ENCODE measurements at places on chromosomes 13 and 19.

- DNase-seq: no peak
Measured at GRCh38 chr13:107035186-107035585, 467.2 kb upstream of the ARGLU1 start.

DNA sequence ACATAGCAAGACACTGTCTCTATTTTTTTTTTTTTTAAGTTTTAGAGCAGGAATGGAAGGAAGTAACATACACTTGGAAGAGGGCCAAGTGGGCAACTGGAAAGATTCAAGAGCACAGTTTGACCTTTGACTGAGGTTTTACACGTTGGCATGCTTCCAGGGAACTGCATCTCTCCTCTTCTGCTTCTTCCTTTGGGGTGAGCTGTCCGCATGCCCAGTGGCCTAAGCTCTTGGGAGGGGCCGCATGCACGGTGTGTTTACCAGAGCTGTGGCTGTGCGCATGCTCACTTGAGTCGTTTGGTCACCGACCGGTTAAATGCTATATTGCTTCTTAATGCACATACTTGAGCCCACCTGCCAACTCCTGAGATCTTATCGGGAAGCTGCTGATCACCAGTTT lies 727.7 kb downstream of the UQCRFS1 start:
- DNase-seq: no peak

DNA sequence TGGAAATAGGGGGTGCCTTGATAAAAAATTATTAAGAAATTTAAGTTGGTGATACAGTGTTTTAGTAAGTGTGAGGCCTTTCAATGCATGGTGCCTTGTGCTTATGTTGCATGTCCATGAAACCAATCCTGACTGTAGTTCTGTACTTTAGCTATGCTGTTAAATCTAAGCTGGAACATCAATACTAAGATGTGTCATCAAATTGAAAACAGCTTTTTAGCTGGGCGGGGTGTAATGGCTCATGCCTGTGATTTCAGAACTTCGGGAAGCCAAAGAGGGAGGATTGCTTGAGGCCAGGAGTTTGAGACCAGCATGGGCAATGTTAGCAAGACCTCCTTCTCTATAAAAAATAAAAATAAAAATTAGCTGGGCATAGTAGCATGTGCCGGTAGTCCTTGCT lies 930.3 kb upstream of the PCDH9 start:
- no peak for DNase-seq

DNA sequence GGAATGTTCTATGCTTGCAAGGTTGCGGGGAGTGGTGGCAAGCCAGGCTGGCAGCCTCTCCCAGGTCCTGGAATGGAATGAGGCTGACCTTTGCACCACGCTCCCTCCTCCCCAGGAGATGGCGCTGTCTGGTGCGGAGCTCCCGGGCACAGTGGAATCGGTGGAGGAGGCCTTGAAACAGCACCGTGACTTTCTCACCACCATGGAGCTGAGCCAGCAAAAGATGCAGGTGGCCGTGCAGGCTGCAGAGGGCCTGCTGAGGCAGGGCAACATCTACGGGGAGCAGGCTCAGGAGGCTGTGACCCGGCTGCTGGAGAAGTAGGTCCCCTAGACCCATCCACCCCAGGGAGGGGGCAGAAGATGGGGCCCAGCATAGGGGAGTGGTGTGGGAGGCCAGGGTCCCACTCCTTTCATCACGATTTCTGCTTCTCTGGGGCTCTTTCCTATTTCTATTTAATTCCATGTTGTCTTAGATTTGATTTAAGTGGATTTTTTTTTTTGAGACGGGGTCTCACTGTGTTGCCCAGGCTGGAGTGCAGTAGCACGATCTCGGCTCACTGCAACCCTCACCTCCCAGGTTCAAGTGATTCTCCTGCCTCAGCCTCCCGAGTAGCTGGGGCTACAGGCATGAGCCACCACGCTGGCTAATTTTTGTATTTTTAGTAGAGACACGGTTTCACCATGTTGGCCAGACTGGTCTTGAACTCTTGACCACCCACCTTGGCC lies 53.2 kb upstream of the SHKBP1 start:
- DNase-seq: peak; percentile 68

DNA sequence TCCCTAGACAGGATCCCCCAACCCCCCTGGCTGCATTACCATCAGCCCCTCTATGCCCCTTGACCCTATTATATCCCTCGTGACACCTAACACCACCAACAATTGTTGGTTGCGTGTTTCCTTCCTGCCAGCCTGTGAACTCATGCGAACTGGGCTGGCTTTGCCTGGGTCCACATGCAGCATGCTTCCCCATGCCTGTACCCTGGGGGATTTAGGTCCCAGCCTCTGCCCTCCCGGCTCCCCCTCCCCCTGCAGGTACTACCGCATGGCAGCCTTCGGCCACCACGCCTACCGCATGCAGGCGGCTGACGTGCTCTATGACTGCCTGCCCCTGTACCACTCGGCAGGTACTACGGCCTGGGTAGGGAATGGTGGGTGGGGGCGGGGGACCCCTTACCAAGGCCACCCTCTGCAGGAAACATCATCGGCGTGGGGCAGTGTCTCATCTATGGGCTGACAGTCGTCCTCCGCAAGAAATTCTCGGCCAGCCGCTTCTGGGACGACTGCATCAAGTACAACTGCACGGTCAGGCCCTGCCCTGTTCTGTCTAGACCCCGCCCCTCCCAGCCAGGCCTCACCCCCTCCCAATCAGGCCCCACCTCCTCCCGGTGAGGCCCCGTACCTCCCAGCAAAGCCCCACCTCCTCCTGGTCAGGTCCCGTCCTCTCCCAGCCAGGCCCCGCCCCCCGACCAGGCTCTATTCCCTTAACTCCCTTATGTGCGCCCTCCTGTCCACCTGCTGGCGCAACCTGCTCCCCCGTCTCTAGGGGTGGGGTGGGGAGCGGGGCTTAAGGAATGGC lies 18.5 kb downstream of the SLC27A1 start:
- peak; percentile 89 for DNase-seq

- DNase-seq: no peak
Measured at GRCh38 chr13:22082437-22083100, 411.7 kb downstream of the FGF9 start.

DNA sequence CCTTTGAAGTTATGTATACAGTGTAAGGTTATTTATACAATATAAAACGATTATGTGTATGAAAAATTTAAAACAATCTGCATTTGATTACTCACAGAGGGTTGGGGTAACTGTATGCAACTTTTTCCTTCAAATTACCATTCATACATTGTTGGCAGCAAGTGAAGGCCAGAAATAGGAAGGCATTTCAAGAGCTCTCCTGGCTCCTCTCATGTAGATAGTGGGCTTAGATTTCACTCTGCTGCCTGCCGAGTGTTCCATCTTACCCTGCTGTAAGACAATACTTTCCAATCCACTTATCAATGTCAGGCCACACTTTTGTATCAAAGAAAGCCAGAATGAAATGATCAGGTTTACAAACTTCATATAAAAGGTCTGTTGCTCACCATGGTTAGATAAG lies 245.2 kb downstream of the DNAJC15 start:
- no peak for DNase-seq

DNA sequence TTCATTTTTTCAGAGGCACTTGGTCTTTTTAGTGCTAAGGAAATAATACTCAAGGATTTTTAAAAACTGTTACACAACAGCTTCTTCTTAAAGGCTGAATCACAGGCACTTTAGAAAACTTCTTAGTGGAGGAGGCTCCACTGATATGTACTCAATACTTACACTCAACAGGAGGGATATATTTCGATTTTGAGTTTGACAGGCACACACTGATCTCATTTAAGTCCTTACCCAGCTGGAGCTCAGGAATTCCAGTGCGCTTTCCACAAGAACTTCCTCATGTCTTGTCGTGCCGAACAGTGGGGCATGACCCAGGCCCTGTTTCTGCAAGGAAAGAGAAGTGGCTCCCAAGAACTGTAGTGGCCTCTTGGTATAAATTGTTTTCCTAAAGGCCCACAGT lies 103.8 kb downstream of the RGCC start:
- DNase-seq: no peak

DNA sequence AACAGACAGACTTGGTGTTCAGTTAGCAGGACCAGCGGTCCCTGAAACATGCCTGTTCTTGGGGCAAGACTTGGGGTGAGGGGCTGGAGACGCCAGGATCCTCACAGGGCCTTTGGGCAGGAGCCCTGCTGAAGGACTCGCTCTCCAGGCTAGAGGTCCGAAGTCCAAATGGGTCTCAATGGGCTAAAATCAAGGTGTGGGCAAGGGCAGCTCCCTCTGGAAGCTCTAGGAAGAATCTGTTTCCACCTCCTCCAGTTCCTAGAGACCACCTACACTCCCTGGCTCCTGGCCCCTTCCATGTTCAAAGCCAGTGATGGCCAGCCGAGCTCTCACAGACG lies 111.3 kb downstream of the TUBA3C start:
- DNase-seq: no peak

DNA sequence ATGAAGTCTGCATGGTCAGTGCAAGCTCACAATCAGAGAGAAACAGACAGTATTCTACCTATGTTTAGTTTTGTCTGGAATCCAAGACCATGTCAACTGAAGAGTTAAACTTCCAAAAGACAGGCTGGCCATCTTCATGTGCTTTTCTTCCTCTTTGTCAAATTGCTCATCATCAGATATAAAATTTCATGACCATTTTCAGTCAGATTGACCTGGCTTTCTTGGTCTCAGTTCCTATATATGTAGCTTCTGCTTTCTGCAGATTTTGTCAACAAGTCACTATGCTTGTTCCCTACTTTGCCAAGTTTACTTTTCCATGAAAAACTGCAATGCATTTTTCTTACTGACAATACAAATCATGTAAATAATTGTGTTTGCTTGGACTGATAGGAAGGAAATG lies 13.9 kb downstream of the SLC46A3 start:
- no peak for DNase-seq

DNA sequence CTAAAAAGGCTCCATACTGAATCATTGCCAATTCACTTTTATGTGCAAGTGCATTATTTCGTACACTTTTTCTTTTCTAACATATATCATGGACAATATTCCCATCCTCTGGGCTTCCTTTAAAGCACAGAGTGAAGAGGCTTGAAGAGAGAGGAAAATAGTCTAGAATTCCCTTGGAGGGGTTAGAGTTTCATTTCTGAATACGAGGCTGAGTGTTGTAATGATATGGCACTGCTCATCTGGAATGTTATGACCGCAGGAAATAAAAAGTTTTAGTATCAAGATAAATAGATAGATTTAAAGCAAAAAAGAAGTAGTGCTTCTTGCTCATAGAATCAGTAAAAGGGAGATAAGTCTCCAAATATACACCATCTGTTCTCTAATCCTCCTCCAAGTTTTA lies 412.3 kb upstream of the SLITRK1 start:
- no peak for DNase-seq

- no peak for DNase-seq
Measured at GRCh38 chr19:37303591-37304171, 67.2 kb upstream of the ZNF527 start.

DNA sequence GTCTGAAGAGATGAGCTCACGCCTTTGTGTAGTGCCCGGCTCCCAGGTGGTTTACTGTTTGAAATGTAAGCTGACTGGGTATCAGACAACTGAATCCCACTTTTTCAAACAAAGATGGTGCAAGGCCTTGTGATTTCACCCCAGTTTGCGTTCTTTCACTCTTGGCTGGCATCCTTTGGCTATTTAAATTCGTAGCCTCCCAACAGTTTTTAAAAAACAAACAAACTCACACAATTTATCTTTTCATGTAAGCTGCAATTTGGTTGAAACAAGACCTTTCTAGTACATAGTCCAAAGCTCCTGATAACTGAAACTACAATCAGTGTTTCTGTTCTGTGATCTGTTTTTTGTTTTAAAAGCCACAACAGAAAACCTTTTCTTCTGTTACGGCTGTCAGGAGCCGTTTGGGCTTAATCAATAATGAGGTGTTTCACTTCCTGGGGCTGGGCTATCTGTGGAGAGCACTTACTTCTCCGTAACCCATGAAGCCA lies 65.1 kb upstream of the NPAS1 start:
- peak; percentile 45 for DNase-seq

DNA sequence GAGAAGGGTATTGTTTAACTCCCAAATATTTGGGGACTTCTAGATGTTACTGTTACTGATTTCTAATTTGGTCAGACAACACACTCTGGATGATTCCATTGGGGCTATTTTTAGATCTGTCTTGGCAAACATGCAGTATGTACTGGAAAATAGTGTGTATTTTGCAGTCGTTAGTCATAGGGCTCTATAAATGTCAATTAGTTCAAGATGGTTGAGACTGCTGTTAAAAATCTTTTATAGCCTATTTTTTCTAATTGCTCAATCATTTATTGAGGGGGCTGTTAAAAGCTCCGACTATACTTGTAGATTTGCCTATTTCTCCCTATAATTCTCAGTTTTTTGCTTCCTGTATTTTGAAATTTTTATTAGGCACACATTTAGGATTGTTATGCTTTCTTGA lies 31.4 kb downstream of the PPP5C start:
- no peak for DNase-seq

DNA sequence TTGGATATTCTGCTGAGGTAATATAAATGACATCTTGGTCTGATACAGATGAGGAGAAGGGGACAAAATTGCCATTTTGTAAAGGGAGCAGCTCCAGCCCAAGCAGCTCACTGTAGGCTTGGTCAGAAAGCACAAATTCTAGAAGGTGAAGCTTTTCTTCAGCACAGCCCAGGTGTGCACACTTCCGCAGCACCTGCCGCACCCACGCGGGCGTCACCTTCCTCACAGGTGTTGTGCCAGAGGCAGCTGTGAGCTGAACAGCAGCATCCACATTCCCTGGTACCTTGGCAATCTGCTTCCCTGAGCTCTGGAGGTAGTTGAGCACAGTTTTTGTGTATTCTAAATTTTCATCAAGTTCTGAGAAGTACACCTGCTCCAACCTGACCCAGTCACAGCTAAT lies 79.0 kb downstream of the SACS start:
- DNase-seq: no peak

GRCh38 chr19:9150650-9151049 lies 10.5 kb downstream of the ZNF317 start:
- no peak for DNase-seq

DNA sequence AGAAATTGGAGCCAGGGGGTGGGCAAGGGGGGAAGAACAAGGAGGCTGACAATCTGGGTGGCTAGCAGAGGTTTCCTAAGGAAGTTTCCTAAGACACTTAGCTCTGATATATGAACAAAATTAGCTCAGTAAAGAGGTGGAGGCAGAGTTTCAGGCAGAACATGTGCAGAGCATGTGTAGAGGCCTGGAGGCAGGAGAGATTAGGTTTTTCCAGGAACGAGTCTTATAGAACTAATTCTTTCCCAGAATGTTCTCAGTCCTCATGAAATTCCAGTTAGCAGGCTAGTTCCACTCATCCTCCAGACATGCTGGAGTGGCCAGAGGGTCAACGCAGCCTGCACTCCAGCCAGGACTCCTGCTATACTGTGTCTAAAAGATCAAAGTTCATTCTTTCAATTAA lies 184.7 kb downstream of the LACC1 start:
- DNase-seq: no peak

DNA sequence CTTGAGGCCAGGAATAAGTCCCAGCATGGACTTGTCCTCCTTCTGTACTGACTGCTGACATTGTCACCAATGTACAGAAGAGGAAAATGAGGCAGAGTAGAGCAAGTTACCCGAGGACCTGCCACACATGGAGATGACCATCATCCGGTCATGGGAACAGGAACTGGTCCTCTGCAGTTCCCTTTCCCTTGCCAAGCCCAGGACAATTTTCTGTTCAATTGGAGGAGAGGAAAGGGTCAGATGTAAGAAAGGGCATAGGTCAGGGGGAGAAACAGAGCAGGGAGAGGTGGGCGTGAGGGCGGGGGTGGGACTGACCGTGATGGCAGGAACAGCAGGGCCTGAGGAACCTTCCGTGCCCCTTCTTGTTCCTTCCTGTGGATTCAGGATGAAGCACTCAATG lies 18.6 kb downstream of the PHLDB3 start:
- no peak for DNase-seq

All from GM10248 (cell line).